ENCODE measurements at places on chromosomes 1 and 21. TPM values are rescaled to one million over a fixed set of nuclear protein-coding genes. Genes with fewer than 3 reads are reported as not detected.

GRCh38 chr1:59833991-59834390 is 19.2 kb downstream of the HOOK1 start:
- H3K4me1 ChIP-seq, result no peaks in the 10 kb centered on the region
- H3K27me3 ChIP-seq, result no peaks in the 10 kb centered on the region
- no peak overlapping the region for H3K4me3 ChIP-seq
- no peak overlapping the region for H3K27ac ChIP-seq

DNA sequence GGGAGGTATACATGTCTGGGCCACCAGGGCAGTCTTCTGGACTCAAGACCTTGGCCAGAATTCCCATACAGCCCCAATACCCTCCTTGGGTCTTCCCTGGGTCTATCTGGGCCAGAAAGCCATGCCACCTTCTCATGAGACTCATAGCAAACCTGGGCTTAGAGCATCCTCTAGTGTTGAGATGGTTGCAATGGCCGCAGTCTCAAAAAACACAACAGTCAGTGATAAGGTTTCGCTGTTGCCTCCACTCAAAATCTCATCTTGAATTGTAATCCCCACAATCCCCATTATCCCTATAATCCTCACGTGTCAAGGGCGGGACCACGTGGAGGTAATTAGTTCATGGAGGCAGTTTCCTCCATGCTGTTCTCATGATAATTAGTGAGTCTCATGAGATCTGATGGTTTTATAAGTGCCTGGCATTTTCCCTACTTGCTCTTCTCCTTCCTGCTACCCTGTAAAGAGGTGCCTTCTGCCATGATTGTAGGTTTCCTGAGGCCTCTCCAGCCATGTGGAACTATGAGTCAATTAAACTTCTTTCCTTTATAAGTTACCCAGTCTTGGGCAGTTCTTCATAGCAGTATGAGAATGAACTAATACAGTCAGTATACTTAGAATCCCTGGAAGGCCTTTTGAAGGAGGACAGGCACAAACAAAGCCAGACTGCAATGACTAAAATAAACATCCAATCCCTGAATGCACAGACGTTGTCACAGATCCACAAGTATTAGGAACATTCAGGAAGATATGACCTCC is 77.0 kb downstream of the CTH start:
- H3K36me3 ChIP-seq, result no peaks in the 10 kb centered on the region
- no peak overlapping the region for H3K4me3 ChIP-seq
- H3K27me3 ChIP-seq, result no peaks in the 10 kb centered on the region
- no peaks in the 10 kb centered on the region for H3K4me1 ChIP-seq

- no peak overlapping the region for H3K4me3 ChIP-seq
- no peaks in the 10 kb centered on the region for H3K27me3 ChIP-seq
- peaks cover 18% of the 10 kb centered on the region for H3K4me1 ChIP-seq
- H3K27ac ChIP-seq, result peak overlapping the region; percentile 82
- no peak for DNase-seq
Observed at GRCh38 chr1:234771642-234772344, 161.8 kb upstream of the IRF2BP2 start.

DNA sequence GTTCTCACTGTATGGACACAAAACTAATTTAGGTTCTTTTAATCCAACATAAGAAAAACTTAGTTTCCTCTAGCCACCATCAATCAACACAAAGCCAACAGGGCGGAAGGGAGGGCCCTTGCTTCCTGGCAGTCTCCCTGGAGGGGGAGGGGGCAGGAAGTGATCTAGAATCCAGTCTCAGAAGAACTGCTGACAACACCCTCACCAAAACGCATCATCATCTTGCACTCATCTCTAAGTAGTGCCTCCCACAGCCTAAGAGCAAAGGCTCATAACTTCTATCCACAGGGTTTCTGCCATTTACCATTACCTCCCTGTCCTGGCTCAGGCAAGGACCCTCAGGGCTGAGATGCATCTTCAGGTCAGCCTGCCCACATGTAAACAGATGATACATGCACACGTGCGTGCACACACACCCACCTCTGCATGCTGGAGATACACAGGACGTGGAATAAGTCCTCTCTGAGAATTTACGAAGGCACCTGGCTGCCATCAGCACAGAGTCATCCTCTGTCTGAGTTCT is 20.5 kb downstream of the HIVEP3 start:
- H3K36me3 ChIP-seq, result no peaks in the 10 kb centered on the region
- DNase-seq, result no peak
- H3K27me3 ChIP-seq, result no peaks in the 10 kb centered on the region
- no peak overlapping the region for H3K27ac ChIP-seq
- no peak overlapping the region for H3K4me3 ChIP-seq
- peaks cover 15% of the 10 kb centered on the region for H3K4me1 ChIP-seq

The GNG4 gene
- total RNA-seq, result not detected

DNA sequence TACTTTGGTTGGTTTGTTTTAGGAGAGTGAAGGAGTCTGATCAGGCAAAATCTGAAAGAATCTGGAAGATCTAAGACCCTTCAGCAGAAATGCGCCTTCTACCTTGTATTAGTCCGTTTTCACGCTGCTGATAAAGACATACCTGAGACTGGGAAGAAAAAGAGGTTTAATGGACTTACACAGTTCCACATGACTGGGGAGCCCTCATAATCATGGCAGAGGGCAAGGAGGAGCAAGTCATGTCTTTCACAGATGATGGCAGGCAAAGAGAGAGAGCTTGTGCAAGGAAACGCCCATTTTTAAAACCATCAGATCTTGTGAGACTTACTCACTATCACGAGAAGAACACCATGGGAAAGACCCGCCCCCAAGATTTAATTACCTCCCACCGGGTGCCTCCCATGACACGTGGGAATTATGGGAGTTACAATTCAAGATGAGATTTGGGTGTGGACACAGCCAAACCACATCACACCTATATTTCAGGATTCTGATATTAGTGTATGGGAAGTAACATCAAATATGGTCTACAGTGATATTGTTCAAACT is 99.3 kb downstream of the GLUL start:
- no peak overlapping the region for H3K4me3 ChIP-seq
- no peak for DNase-seq
- peak overlapping the region; percentile 79 for H3K27ac ChIP-seq
- peaks cover 40% of the 10 kb centered on the region for H3K4me1 ChIP-seq
- H3K27me3 ChIP-seq, result no peaks in the 10 kb centered on the region

- no peaks in the 10 kb centered on the region for H3K4me1 ChIP-seq
- H3K27ac ChIP-seq, result no peak overlapping the region
- H3K4me3 ChIP-seq, result no peak overlapping the region
- no peak for DNase-seq
- no peaks in the 10 kb centered on the region for H3K36me3 ChIP-seq
Observed at GRCh38 chr1:218671573-218671972, 326.4 kb downstream of the TGFB2 start.

DNA sequence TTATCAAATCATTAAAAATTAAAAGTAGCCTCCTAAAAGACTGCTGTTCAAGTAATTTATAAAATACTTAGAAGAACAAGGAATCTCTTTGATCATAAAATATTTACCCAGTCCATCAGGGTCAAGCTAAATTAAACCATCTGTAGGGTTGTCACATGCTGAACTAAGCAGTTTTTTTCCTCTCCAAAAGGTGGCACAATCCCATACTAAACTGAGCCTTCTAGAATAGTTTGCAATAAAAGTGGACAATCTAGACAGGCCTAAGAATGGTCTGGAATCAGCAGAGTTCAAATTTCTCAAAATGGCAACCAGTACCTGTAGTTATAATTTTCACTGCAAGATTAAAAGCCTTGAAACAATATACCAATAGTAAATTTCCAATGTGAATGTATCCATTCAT is 194.8 kb downstream of the EIF4G3 start:
- no peaks in the 10 kb centered on the region for H3K27me3 ChIP-seq
- H3K4me3 ChIP-seq, result no peak overlapping the region
- peaks cover 18% of the 10 kb centered on the region for H3K4me1 ChIP-seq
- H3K36me3 ChIP-seq, result peaks cover 5% of the 10 kb centered on the region

DNA sequence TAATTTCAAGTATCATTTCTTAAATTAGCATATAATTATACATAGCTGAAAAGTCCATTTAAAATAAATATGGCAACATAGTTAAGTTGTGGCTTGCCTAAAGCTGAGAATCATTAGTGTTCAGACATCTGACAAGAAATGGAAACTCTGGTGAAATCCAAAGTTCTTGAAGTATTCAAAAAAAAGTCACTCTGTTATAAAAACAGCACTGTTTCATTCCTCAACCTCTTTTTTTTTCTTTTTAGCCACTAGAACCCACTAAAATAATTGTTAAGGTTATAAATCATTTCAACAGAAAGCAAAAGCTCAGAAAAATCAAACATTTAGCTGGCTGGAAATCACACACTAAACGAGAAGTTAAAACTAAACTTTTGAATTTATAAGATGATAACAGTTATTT is 476.7 kb downstream of the LTN1 start:
- H3K4me1 ChIP-seq, result no peaks in the 10 kb centered on the region
- H3K4me3 ChIP-seq, result no peak overlapping the region
- no peaks in the 10 kb centered on the region for H3K27me3 ChIP-seq
- no peak overlapping the region for H3K27ac ChIP-seq
- DNase-seq, result no peak

DNA sequence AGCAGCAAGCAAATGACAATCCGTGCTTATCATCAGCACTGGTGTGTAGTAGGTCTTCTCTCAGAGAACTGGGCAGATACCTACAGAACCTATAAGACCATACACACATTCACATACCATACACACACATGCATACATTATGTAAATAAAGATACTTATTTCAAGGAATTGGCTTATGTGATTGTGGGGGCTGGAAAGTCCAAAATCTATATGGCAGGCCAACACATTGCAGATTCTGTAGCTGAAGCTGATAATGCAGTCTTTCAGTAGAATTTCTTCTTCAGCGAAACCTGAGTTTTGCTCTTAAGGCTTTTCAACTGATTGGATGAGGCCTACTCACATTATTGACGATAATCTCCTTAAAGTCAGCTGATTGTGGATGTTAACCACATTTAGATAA is 24.1 kb downstream of the RAP1A start:
- H3K36me3 ChIP-seq, result no peaks in the 10 kb centered on the region
- H3K27me3 ChIP-seq, result no peaks in the 10 kb centered on the region
- H3K4me3 ChIP-seq, result no peak overlapping the region

GRCh38 chr1:218347723-218348627 is 2.8 kb downstream of the TGFB2 start:
- H3K4me3 ChIP-seq, result peak overlapping the region; percentile 73
- no peak for DNase-seq
- no peaks in the 10 kb centered on the region for H3K36me3 ChIP-seq
- H3K27me3 ChIP-seq, result no peaks in the 10 kb centered on the region
- peak overlapping the region; percentile 89 for H3K27ac ChIP-seq

The PLD5 gene
- total RNA-seq, result not detected

DNA sequence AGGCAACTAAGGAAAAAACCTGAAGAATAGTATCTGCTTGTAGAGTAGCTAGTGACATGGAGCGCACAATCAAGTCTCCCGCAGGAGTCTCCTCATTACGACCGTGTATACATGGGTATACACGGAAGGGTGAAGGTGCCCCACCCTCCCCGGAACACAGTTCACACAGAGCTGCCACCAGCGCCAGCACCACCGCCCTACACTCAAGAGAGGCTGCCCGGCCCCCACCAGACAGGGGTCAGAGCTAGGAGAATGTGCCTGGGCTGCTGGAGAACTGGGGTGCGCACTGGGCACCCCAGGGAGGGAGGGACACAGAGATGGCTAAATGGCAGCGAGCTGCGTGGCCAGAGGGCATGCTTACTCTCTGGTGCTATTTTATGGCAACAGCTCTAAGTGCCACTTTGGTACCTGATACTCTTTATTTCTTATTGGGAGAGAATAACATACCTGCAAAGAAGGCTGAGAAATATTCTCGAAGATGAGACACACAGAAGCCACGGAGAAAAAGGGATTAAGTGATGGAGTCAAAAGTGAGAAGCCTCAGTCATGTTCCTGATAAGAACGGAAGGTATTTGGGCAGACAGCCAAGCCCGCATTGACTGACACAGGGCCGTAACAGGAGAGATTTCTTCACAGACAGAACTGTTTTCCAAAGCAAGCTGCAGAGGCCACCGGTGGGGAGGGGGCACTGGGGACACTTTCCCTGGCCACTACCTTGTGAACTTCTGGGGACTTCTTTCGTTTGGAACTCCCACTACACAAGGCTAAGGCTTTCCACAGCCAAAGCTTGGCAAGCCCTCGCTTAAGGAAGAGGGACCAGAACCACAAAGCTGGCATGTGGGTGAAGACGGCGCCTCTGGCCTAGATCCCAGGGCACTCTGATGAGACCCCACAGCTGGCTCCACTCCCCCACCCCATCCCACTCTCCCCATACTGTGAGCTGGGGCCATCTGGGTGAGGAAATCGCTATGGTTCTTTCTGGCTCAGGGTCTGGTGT is 108.0 kb downstream of the PGBD5 start:
- no peak for DNase-seq
- H3K27ac ChIP-seq, result no peak overlapping the region
- peaks cover 33% of the 10 kb centered on the region for H3K4me1 ChIP-seq
- no peaks in the 10 kb centered on the region for H3K36me3 ChIP-seq
- H3K4me3 ChIP-seq, result no peak overlapping the region

GRCh38 chr1:221085701-221086375 is 206.6 kb downstream of the HLX start:
- no peaks in the 10 kb centered on the region for H3K27me3 ChIP-seq
- H3K4me1 ChIP-seq, result no peaks in the 10 kb centered on the region
- H3K27ac ChIP-seq, result no peak overlapping the region
- no peak for DNase-seq

The ZBTB21 gene
- total RNA-seq, result 8.8 TPM

The TRABD2B gene
- 0.76 TPM for total RNA-seq

DNA sequence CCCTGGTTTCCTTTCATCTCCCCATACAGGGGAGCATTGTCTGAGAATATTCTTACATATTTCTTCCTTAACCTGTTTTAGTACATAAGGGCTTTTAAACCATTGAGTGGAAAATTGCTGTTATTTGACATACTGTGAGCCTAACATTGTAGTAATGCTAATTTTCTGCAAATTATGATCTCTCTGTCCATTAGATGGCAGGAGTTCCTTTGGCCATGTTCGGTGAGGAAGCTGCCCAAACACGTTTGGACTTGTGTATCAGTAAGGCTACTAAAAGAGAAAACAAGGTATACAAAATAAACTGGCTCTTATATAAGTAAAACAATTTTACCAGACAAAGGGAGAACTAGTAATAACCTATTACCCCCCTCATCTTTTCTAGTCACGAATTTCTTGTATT is 29.2 kb downstream of the CDC7 start:
- H3K4me3 ChIP-seq, result no peak overlapping the region
- no peak overlapping the region for H3K27ac ChIP-seq
- no peaks in the 10 kb centered on the region for H3K27me3 ChIP-seq
- H3K36me3 ChIP-seq, result no peaks in the 10 kb centered on the region

- no peak overlapping the region for H3K27ac ChIP-seq
- H3K4me3 ChIP-seq, result no peak overlapping the region
- no peaks in the 10 kb centered on the region for H3K27me3 ChIP-seq
- no peak for DNase-seq
- H3K36me3 ChIP-seq, result no peaks in the 10 kb centered on the region
Observed at GRCh38 chr1:119946724-119947123, 50.4 kb upstream of the ADAM30 start.

- no peak for DNase-seq
- no peak overlapping the region for H3K27ac ChIP-seq
- peaks cover 13% of the 10 kb centered on the region for H3K4me1 ChIP-seq
Observed at GRCh38 chr1:228845101-228845500, 109.8 kb downstream of the RHOU start.
